A549 treated with AZD2906 at 1 μM for 4 hours (cell line): ENCODE measurements at places on chromosomes 5 and 9. TPM values are rescaled to one million over a fixed set of nuclear protein-coding genes. Genes with fewer than 3 reads are reported as not detected.

Gene S1PR3
- total RNA-seq = 89.8 to 95.1 TPM (median 93.5 TPM) in 5 replicates

Gene PTGDS
- total RNA-seq = 0.47 to 1.4 TPM (median 0.62 TPM) in 5 replicates

Gene ZNF879
- total RNA-seq = 0.48 to 0.77 TPM (median 0.52 TPM) in 5 replicates

Gene CD14
- 3.2 to 4.2 TPM (median 4.0 TPM) in 5 replicates for total RNA-seq

Gene IL6ST
- total RNA-seq = 43.2 to 103 TPM (median 60.0 TPM) in 5 replicates

Gene LIFR
- total RNA-seq = 6.7 to 10.9 TPM (median 8.3 TPM) in 5 replicates

Gene PCDHA7
- 0.06 to 0.12 TPM (median 0.08 TPM) in 5 replicates for total RNA-seq

Gene ACTBL2
- total RNA-seq = 0.06 to 0.07 TPM in 2 of 5 replicates, not detected in the others

Gene FREM1
- total RNA-seq = not detected in 5 replicates

Gene DYNC2I2
- total RNA-seq = 98.9 to 149 TPM (median 138 TPM) in 5 replicates

Gene C9orf50
- 0.08 to 0.16 TPM in 2 of 5 replicates, not detected in the others for total RNA-seq

Gene SARDH
- 0.02 to 0.34 TPM (median 0.08 TPM) in 5 replicates for total RNA-seq

Gene DCTN3
- 102 to 113 TPM (median 108 TPM) in 5 replicates for total RNA-seq

Gene RORB
- total RNA-seq = 0.01 TPM in 1 of 5 replicates, not detected in the others

Gene TAF11L3
- total RNA-seq = not detected in 5 replicates

Gene MRPL41
- total RNA-seq = 48.3 to 105 TPM (median 92.7 TPM) in 5 replicates

Gene BASP1
- 183 to 220 TPM (median 215 TPM) in 5 replicates for total RNA-seq

Gene MLANA
- total RNA-seq = not detected in 5 replicates

Gene ZNF454
- total RNA-seq = not detected in 5 replicates

Gene ZBED3
- total RNA-seq = 3.9 to 5.3 TPM (median 4.2 TPM) in 5 replicates

Gene PCDHA5
- total RNA-seq = 0.60 to 0.89 TPM (median 0.70 TPM) in 5 replicates

Gene CCIN
- total RNA-seq = 0.06 TPM in 1 of 5 replicates, not detected in the others

Gene PRRX2
- 5.3 to 12.3 TPM (median 10.4 TPM) in 5 replicates for total RNA-seq

Gene PCSK1
- 0.27 to 0.34 TPM (median 0.29 TPM) in 5 replicates for total RNA-seq

Gene SEMA4D
- total RNA-seq = 4.3 to 5.0 TPM (median 4.9 TPM) in 5 replicates

Gene PHF24
- 0.07 to 0.19 TPM (median 0.13 TPM) in 5 replicates for total RNA-seq

Gene TMEM245
- 47.7 to 62.6 TPM (median 57.5 TPM) in 5 replicates for total RNA-seq

Gene SPAAR
- total RNA-seq = 0.05 to 0.09 TPM (median 0.06 TPM) in 4 of 5 replicates, not detected in the other

Gene ENTREP1
- total RNA-seq = 0.74 to 0.80 TPM (median 0.78 TPM) in 5 replicates

Gene ORM1
- total RNA-seq = not detected in 5 replicates

Gene KDM3B
- total RNA-seq = 35.8 to 47.6 TPM (median 38.7 TPM) in 5 replicates

Gene RAB3C
- not detected in 5 replicates for total RNA-seq

Gene TMEM232
- total RNA-seq = 0.10 to 0.34 TPM (median 0.27 TPM) in 4 of 5 replicates, not detected in the other

Gene MYMK
- total RNA-seq = not detected in 5 replicates

Gene NADK2
- 9.0 to 13.1 TPM (median 11.4 TPM) in 5 replicates for total RNA-seq

Gene PNPLA7
- total RNA-seq = 0.44 to 0.80 TPM (median 0.62 TPM) in 5 replicates

Gene ARID3C
- total RNA-seq = 0.11 to 0.32 TPM (median 0.17 TPM) in 5 replicates

Gene HAVCR2
- 0.17 to 0.62 TPM (median 0.24 TPM) in 5 replicates for total RNA-seq

Gene ARL14EPL
- 0.11 to 0.31 TPM (median 0.25 TPM) in 5 replicates for total RNA-seq

Gene PCDHGA4
- 0.06 to 0.13 TPM (median 0.11 TPM) in 5 replicates for total RNA-seq

Gene PSAT1
- 144 to 174 TPM (median 161 TPM) in 5 replicates for total RNA-seq

Gene SLC6A3
- total RNA-seq = 1.00 to 2.2 TPM (median 1.3 TPM) in 5 replicates

Gene PLAC8L1
- total RNA-seq = 0.14 to 0.30 TPM in 2 of 5 replicates, not detected in the others

Gene HEXB
- 99.7 to 111 TPM (median 108 TPM) in 5 replicates for total RNA-seq

Gene MRPS2
- 106 to 137 TPM (median 131 TPM) in 5 replicates for total RNA-seq

Gene NIM1K
- 0.08 to 0.50 TPM (median 0.24 TPM) in 5 replicates for total RNA-seq

Gene KIF4B
- 0.01 to 0.06 TPM (median 0.03 TPM) in 4 of 5 replicates, not detected in the other for total RNA-seq

Gene RCL1
- 51.5 to 54.6 TPM (median 53.4 TPM) in 5 replicates for total RNA-seq

Gene COL23A1
- total RNA-seq = 0.03 TPM in 1 of 5 replicates, not detected in the others

Gene FAXDC2
- 0.29 to 0.37 TPM (median 0.35 TPM) in 5 replicates for total RNA-seq
